ENCODE measurements at places on chromosomes 3 and 15. TPM values are rescaled to one million over a fixed set of nuclear protein-coding genes. Genes with fewer than 3 reads are reported as not detected.

WDR93 gene
- not detected for total RNA-seq

SERINC4 gene
- total RNA-seq = not detected

MTMR10 gene
- total RNA-seq = 23.7 TPM

NOP10 gene
- total RNA-seq = 397 TPM

LXN gene
- 121 TPM for total RNA-seq

CPB1 gene
- total RNA-seq = not detected

NDUFAF3 gene
- 115 TPM for total RNA-seq

RCCD1 gene
- total RNA-seq = 10.0 TPM

HGD gene
- 1.1 TPM for total RNA-seq

KIF23 gene
- 9.2 TPM for total RNA-seq

ISLR gene
- total RNA-seq = 0.39 TPM

ROBO2 gene
- total RNA-seq = not detected

GCNT3 gene
- 5.5 TPM for total RNA-seq

TEX55 gene
- total RNA-seq = not detected

CCR4 gene
- total RNA-seq = 0.78 TPM

DNA sequence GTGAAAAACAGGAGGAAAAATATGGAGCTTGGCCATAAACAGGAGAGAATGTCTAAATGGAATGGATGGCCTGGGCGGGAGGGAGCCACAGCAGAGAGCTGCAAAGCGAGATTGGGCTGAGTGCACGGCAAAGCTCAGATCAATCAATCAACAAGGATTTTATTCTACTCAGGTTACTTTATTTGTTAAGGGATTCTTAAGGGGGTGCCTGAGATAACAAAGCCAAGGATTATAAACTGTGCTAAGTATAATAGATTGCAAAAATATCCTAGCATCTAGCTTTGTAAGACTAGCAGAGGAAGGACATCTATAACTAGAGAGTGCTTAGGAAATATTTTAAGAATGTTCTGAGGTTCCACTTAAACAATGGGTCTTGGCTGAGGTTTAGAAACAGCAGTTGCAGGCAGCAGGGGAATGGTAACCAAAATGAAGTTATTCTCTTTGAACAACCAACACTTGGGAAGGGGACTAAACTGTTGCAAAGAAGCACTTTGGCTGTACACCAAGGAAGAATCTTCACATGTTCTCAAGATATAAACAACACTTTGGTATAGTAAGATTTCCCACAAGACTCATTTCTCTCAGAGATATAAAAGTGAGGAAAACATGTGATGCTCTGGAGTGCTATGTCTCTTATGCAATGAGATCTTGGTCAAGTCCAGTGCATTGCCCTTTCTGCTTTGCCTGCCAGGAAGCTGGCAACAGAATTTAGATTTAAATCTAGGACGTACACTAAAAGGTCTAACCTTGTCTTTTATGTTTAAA lies 35.5 kb downstream of the TMEM212 start:
- DNase-seq = no peak

GRCh38 chr3:141388823-141389621 lies 20.7 kb downstream of the ZBTB38 start:
- no peak for DNase-seq

- no peak for DNase-seq
Observed at GRCh38 chr3:151460774-151461450, at the start of gene IGSF10. Gene IGSF10, minus strand, starts transcription at chr3:151461061. Its CDS starts 2,352 bp downstream, at chr3:151458709.

DNA sequence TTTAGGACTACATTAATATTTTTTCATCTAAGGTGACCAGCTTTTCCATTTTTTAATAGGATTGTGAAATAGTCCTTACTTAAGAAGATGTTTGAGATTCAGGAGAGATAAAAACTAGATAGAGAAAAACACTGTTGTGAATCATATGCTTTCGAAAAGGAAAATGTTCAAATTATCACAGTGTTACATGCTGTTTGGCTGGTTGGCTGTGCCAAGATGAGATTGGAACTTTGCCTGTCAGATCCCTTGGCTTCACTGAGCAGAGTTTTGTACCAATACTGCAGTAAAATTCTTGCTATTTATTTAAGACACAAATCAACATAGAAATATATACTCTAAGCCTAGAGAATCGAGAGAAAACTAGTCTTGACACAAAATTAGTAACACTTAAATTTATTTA lies 117.2 kb downstream of the OXSM start:
- DNase-seq = no peak

- DNase-seq = no peak
Observed at GRCh38 chr3:121661376-121661775, 673 bp upstream of the HCLS1 start.

- no peak for DNase-seq
Observed at GRCh38 chr15:29568840-29569532, 253.3 kb downstream of the TJP1 start.

DNA sequence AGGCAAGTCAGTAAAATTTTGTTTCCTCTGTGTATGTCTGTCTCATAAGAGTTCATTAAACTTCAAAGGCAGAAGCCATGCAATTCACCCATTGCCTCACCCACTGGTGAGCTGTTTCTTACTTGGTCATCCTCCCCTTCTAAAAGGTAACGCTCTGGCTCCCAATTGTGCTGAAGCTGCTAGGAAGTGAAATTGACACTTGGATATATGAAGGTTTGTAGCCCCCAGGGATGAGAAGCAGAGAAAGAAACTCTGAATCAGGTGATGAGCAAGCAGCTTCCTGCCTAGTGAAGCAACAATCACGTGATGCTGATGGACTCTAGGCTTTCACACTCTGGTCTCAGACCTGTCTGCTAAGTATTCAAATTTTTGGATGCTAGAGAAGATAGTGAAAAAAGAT lies 70.7 kb downstream of the CD200R1L start:
- no peak for DNase-seq

DNA sequence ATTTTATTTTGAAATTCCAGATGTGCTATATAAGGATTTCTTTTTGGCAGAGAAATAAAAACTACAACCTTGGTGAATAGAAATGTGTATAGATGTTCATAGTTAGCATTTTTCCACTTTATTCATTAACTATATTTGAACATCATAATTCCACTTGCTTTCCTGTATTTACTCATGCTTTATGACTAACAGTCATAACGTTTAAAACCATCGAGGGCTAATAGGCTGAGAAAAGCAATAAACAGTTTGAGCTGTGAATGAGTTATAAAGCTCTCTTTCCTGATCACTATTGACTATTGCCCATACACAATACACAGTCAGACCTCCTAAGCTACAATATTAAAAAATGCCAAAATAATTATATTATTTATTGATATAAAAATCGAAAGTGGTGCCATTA lies 502.1 kb upstream of the RASGRP1 start:
- no peak for DNase-seq

- no peak for DNase-seq
Observed at GRCh38 chr3:132210476-132211346, 106.5 kb upstream of the ACP3 start.

GRCh38 chr3:64827431-64827830 lies 139.6 kb upstream of the ADAMTS9 start:
- DNase-seq = no peak

DNA sequence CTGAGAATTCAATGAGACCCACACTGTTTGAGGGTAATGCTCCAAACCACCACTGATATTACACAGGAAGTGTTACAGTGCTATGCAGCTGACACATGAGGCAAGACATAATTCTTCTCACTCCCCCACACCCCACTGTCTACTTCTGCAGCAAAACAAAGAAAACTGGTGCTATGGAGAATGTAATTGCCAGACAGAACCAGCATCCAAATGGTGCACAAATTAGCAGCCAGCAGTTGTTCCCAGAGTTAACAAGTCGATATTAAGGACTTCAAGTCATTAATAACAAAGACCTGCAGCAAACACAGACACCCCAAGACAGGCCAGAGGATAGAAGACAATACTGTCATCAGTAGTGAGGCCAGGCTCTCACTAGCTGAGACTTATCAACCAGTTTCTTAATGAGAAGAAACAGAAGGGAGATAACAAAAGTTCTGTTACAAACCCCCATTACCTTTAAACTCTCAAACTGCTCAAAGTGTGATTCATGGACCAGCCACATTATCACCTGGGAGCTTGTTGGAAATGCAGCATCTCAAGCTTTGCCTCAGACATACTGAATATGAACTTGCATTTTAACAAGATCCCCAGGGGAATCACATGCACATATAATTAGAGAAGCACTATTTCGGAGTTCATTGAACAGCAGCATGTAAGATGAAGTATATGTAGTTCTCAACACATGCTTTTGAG lies 58.7 kb upstream of the FNDC3B start:
- DNase-seq = no peak

GRCh38 chr15:36271048-36271447 lies 308.4 kb upstream of the CDIN1 start:
- no peak for DNase-seq

DNA sequence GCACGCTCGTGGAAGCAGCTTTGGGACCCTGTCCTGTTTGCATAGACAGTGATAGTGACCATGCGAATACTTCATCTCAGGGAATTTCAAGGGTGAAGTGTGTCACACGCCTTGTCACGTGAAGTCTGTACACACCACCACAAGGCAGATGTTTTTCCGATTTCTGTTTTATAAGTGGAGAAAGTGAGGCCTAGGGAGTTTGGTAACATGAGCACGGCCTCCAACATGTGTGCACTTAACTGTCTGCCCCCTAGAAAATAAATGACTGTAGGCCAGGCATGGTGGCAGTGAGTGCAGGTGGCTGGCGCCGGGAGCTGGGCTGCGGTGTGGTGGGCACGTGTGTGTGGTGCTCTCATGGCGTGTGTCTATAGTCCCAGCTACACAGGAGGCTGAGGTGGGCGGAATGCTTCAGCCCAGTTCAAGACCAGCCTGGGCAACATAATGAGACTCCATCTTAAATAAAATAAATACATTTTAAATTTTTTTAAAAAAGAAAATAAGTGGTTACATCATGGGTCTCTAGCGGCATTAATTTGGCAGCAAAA lies 42.0 kb downstream of the WHAMM start:
- no peak for DNase-seq
